Right renal cortex interstitium (tissue), 3 donors: ENCODE measurements at places on chromosomes 3 and 15.

- no peak for DNase-seq
Observed at GRCh38 chr15:101697488-101697887, 26.8 kb downstream of the TARS3 start.

DNA sequence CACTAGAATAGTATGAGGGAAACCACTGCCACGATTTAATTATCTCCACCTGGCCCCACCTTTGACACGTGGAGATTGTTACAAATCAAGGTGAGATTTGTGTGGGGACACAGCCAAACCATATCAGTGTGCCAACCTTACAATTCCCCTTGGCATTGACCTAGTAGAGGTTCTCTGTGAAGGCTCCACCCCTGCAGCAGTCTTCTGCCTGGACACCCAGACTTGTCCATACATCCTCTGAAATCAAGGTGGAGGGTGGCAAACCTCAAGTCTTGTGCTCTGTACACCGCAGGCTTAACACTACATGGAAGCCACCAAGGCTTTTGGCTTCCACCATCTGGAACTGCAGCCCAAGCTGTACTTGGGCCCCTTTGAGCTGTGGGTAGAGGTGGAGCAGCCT lies 8.8 kb upstream of the IQGAP1 start:
- no peak for DNase-seq

DNA sequence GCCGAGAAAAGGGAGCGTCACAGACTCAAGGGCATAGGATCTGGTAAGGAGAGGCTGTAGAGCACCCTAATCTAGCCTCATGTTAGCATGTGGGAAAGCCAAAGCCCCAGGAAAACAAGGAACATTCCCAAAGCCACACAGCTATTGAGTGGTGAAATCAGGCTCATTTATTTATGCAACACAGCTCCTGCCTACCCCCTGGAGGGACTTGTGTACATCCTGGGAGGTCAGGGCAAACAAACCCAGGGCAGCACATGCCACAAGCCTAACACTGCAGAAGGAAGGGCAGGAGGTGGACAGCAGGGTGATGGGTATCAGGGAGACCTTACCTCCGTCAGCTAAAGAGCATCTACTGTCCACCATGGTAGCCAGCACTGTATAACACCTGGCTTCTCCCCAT lies 283.5 kb downstream of the RPLP1 start:
- DNase-seq = no peak

- DNase-seq = no peak
Observed at GRCh38 chr15:56598991-56599390, 134.1 kb upstream of the MNS1 start.

GRCh38 chr3:80043226-80043625 lies 275.4 kb upstream of the ROBO1 start:
- DNase-seq = no peak

GRCh38 chr3:454986-455385 lies 258.4 kb downstream of the CHL1 start:
- DNase-seq = no peak

DNA sequence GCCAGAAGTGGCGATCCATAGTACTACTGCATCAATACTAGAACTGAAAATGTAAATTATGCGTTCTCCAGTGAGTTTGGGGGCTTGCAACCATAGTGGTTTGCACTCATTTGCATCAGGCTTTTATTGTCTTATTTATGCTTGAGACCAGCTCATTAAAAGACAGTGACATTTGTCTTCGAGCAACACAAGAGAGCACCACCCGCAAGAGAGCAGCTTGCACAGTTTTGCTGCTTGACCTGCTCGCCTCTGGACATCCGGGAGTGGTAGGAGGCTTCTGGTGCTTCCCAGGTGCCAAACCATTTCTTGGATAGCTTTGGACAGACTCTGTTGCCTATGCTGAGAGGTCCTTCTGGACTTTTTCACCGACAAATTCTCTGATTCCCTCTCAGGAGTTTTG lies 294.6 kb downstream of the MEX3B start:
- no peak for DNase-seq

- DNase-seq = no peak
Observed at GRCh38 chr15:80436511-80437307, 32.5 kb downstream of the ARNT2 start.

DNA sequence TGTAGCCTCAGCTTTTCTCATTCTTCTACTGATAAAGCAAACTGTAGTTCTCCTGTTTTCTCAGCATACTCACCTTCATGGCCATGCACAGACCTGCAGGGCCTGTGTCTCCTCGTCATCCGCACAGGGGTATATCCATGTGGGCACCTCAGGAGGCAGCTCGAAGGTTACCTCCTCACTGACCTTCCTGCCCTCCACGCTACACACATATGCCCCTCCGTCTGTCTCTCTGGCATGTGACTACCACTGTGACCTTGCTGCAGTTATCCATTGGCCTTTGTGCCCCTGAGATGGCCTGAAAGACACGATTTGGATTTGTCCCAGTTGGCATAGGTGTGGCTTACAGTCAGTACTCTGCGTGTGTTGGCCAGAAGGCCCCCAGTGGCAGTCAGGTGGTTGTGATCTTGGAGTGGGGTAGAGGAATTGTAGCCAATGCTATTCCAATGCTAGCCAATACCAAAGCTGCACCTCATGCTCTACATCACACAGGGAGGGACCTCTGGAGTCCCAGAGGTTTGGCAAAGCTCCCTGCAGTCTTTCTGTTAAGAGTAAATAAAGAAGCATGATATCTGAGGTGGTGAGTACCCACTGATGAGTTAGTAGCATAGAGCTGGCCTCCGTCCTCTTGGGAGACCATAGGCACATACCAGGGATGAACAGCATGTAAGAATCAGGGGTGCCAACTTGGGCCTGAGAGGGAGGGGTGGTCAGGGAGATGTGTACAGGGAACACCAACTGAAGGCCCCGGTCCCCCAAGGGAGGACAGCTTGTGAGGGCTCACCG lies 143.4 kb downstream of the EEFSEC start:
- no peak for DNase-seq

DNA sequence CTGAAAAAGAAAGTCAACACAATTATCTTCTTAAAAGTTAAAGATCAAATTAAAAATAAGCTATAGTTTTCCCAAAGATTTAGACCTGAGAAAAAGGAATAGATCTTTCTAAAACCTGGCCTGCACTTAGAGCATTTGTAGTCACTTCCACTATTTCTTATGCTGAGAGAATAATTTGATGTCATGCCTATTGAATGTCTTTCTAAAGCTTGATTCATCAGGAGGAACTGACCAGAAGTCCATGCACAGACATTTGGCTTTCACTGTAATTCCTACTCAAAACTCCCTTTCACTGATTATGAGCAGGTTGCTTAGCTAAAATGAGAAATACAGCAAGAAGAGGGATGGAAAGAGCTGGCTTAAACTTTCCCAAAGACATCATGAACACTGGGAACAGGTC lies 4.3 kb downstream of the GREM1 start:
- DNase-seq = no peak

DNA sequence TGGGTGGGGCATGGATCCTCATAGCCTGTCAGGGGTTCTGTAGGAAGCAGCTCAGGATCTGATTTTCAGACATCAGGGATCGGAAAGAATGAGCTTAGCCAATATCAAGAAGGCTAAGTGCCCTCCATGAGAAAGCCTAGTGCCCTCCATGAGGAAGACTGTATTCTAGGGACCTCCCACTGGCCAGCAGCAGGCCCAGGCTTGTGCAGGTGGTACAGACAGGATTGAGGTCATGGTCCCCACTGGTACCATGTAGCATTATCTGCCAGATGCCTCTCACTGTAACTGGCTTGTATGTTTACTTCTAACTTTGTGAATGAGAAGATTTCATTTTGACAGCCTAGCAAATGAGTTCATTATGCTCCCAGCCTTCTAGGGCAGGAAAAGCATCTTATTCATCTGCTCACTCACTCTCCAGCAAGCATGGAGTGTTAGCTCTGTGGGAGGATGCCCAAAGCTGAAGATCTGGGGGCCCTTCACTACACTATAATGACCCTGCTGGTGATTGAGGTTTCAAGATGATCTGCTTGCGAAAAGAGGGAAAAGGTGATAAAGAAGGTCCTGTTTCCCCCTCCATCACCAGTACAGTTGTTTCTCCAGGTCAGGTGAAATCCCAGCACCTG lies 7.5 kb downstream of the EPHB1 start:
- DNase-seq = no peak

DNA sequence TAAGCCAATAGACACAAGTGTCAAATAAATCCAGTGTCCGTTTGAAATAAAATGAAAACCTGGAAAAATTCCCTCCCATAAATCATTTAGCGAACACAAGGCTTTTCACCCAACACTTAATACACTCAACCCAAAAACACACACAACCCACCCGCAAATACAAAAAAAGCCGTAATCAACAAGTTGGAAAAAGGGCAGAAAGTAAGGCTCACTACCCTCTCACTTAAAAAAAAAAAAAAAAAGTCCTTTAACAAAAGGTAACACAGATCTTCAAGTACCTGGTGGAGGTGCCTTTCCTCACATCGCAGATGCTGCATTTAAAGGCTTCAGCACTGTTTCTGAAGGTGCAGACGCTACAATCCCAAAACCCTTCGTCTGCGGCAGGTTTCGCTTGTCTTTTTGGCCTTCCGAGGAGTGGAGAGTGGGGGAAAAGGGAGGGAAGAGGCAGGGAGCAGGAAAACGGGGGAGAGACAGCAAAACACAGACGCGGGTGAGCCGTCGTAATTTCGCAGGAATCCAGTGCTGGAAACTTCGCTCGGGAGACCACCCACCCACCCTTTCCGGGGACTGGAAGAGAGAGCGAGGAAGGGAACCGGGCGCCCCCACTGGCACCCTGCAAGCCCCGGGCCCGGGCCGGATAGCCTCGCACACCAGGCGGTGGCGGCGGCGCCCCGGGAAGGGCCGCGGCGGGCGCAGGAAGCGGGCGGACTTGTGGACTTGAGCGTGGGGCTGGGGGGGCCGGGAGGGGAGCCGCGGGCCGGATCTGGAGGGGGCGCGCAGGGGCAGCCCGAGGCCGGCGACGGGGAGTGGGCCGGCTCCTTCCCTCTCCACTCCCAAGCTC lies 401.8 kb downstream of the SHQ1 start:
- DNase-seq = peak; percentile 47

GRCh38 chr3:153974614-153975013 lies 146.6 kb upstream of the ARHGEF26 start:
- DNase-seq = no peak

GRCh38 chr3:176789281-176789705 lies 408.0 kb downstream of the TBL1XR1 start:
- peak; percentile 30 for DNase-seq

GRCh38 chr3:110021659-110022058 lies 684.3 kb upstream of the DPPA4 start:
- DNase-seq = no peak

DNA sequence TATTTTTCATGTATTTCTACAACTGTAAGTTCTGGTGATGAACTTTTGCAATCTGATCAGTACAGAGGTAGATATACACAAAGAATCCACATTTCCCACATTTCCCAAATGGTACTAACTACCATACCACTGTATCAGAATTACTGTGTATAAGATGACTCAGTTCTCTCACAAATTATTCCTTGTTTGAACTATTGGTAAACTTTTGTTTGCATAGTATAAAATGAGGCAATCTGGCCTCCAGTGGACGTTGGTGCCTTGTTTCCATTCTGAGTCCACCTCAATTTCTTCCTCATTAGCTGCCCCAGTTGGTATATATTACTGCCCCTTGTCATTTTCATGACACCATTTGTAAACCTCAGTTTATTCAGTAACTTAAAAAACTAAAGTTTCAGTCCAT lies 38.5 kb downstream of the SPTSSB start:
- no peak for DNase-seq
